MCF 10A (cell line): ENCODE measurements at places on chromosomes 12 and 14.

GRCh38 chr12:15712823-15713660 is 76.1 kb downstream of the EPS8 start:
- H3K4me3 ChIP-seq: no peak overlapping the region
- H3K4me1 ChIP-seq: peaks cover 10% of the 10 kb centered on the region
- H3K27me3 ChIP-seq: no peaks in the 10 kb centered on the region

DNA sequence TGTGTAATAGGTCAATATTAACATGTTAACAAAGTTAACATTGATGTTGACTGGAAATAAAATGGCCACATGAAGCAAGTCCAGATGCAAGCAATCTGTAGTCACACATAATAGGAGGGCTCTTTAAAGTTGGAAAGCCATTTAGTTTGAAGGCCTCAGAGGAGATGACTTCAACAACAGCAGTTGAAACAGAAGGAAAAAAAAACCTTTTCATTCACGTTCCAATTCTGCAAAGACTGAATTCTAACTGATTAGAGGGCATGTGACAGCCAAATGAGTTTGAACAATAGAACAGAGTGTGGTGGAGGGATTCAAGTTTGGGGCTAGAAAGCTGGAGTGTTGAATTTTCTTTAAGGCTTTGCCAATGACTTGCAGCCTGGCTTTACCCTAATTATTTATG is 41.5 kb upstream of the DAAM1 start:
- peaks cover 9% of the 10 kb centered on the region for H3K27me3 ChIP-seq
- DNase-seq: no peak
- H3K4me1 ChIP-seq: no peaks in the 10 kb centered on the region
- H3K4me3 ChIP-seq: no peak overlapping the region

DNA sequence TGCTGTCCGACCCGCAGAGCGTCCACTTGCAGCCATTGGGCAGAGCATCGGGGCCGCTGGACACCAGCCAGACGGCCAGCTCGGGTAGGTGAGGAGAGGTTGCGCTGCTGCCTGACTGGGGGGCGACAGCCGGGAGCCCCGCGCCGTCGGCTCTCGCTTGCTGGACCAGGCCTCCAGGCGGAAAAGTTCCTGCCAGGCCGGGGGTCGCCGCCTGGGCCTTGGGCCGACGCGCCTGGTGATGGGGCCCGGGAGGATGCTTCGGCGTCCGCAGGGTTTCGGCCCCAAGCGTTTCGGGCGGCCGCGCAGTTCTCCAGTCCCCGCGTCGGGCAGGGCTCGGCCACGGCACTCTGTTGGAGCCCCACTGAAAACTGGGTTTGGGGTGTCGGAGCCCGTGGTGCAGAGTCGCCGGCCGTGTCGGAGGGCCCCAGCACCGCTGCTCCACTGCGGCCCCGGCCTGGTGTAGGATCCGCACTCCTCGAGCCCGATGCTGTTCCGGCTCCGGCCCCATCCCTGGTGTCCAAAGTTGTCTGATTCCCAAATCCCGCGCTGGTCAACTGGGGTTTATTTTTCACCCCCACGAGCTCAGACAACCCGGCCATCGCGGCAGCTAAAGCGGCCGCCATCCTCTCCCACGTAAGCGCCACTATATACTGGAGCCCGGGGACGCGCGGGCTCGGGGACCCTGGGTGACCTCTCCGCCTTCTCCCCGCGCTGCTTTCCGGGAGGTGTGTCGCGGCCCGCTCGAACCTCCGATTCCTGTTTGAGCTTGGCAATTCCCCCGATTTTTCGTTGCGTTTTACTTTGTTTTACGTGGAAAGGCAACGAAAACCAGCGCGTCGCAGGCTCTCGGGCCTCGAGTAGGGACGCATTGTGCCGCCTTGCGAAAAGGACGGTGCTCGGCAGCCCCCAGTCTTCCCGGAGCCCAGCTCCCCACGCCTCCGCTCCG is 872 bp downstream of the VSX2 start:
- H3K4me1 ChIP-seq: peaks cover 4% of the 10 kb centered on the region
- H3K27me3 ChIP-seq: peaks cover 70% of the 10 kb centered on the region
- no peak overlapping the region for H3K27ac ChIP-seq

DNA sequence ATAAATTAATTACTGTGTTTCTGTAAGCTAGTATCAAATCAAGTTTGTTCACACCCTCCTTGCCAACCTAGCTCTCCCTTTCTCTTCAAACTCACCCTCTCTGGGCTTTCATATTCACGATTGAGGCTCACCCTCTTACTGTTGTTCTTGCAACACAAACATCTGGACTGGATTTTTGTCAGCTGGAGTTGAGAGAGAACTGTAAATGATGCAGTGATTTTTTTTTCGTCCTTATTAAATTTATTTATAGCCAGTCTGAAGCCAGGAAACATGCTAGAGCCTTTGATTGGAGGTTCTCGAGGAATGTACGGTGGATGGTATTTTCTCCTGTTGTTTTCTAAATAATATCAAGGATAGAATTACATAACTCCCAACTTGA is 485.1 kb downstream of the ZFP36L1 start:
- no peaks in the 10 kb centered on the region for H3K4me1 ChIP-seq
- no peaks in the 10 kb centered on the region for H3K27me3 ChIP-seq
- no peak overlapping the region for H3K4me3 ChIP-seq
